ENCODE measurements at places on chromosomes 4 and X.

GRCh38 chr4:138889216-138889615, 126.4 kb upstream of the NOCT start:
- DNase-seq, result no peak

GRCh38 chr4:122548452-122548851, 72.4 kb downstream of the IL21 start:
- DNase-seq, result no peak

GRCh38 chr4:13888112-13888511, 260.6 kb upstream of the BOD1L1 start:
- DNase-seq, result no peak

DNA sequence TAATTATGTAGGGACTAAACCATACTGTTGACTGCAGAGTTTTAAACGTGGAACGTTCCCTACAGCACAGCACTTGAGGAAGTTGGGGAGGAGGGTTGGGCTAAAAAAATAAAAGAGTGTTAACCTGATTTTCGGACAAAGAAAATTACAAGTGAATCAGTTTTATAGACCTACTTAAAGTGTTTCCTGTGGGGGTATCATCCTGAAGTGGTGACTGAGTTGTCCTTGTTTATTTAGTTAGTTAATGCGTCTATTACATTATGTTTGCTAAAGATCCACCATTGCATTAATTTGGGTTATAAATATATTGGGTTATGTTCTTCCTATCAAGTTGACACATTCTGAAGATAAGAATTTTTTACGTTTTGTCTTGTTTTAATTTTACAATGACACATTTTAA, 14.7 kb downstream of the UNC5C start:
- no peak for DNase-seq

DNA sequence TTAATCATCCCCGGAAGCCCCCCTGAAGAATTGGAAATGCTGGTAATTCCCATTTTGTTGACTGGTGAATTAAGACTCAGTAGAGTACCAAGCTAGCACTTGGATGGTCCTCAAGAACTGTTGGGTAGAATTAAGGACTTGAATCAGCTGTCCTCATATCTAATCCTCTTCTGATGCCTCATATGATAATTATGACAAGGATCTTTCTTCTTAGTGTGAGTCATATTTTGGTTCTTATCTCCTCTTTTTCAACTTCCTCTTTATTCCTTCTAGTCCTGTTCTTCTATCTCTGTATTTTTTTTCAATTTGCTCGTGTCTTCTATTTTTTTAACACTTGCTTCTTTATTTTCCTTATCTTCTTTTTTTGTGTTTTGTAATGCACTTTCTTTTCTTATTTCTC, 206.3 kb upstream of the ANXA3 start:
- no peak for DNase-seq

- DNase-seq, result no peak
These were observed 144.3 kb upstream of the GK2 start for GRCh38 chr4:79552311-79552710.

GRCh38 chrX:102958794-102959193, 21.7 kb downstream of the RAB40AL start:
- no peak for DNase-seq

GRCh38 chrX:151552743-151553142, 10.7 kb upstream of the PASD1 start:
- DNase-seq, result no peak
